ENCODE measurements at places on chromosomes 7 and 10.

- no peak for DNase-seq
Measured at GRCh38 chr7:151482883-151483710, 36.6 kb downstream of the RHEB start.

- DNase-seq, result no peak
Measured at GRCh38 chr10:98326621-98327027, 58.6 kb upstream of the LOXL4 start.

DNA sequence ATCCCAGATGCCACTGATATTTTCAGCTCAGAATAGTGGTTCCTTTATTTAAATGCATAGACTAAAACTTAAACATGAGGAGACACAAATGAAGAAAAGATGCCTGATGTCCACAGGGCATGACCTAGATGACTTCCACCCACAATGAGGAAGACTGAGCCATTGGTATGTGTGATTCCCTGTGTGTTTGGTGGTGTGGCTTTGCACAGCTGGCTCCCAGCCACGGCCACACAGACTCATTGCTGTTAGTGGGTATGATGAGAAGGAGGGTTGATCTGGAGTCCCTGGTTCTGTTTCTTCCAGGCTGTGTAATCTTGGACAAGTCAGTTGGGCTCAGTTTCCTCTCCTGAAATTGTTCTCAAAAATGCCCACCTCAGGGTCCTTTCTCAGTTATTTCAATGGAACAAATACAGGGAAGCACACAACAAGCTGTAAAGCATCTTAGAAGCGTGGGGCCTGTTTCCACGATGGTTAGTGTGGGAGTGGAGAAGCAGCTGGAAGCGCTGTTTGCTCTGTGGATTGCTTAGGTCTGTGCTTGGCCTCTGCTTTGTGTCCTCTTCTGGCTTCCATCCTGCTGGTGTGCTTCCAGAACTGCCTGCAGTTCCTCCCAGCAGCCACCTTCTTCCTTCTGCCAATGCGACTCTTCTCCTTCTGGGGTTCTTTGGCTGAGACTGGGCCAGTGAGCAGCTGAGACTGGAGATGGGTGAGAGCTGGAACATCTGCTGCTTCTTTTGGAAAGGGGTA lies 303.7 kb downstream of the BMPER start:
- DNase-seq, result no peak

DNA sequence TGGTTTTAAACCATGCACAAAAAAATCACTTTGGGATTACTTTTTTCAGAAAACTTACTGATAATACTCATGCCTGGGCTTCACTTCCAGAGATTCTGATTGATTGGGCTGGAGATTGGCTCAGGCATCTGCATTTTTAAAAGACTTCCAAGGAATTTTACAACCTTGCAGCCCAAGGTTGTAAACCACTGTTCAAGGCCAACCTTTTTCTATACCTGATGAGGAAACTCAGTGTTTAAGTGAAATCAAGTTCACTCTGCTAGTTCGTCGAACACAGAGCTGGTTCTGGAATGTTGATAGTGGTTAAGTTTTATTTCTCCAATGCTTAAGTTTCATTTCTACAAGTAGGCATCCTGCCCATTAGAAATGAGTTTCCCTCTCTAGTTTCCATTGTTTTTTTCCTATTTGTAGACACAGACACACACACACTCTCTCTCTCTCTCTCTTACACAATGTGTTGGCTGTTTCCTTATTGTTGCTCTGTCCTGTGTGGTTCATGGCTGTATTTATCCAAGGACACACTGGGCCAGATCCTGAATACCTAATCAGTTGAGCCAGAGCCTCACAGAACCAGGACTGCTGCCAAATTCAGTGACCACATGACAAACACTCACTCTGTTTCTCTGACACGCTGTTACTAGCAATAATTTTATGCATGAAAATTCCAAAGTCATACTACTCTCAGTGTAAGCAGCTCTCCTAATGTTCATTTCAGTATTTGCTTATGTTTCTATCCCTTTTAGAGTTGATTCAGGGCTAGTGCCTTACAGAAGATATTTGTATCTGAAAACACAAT lies 3.7 kb upstream of the IFIT1B start:
- DNase-seq, result peak; percentile 54

GRCh38 chr10:132185601-132186487 lies 904 bp upstream of the DPYSL4 start:
- DNase-seq, result peak; percentile 38

DNA sequence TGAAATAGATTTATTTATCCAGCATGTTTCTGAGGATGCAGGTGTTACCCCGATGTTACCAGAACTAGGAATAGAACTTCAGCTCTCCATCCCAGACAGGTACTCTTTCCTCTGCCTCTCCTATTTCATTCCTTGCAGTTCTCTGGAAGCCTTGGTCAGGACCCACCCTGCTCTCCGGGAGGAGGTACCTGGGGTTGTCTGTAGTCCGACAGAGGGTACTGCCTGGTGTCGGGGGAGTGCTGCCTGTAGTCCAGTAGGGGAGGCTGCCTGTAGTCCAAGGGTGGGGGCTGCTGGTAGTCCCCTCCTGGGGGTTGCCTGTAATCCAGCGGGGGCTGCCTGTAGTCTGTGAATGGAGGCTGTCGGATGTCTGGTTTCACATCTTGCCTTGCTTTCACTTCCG lies 328.4 kb downstream of the PHTF2 start:
- DNase-seq, result no peak
